HT-29 (cell line): ENCODE measurements at places on chromosomes 2 and 18. TPM values are rescaled to one million over a fixed set of nuclear protein-coding genes. Genes with fewer than 3 reads are reported as not detected.
A peak's percentile ranks its signal among the peaks of the same experiment; 100 is the strongest.

- DNase-seq: peak; percentile 71
Measured at GRCh38 chr2:174344716-174345461, 10.1 kb downstream of the SP9 start.

OBSL1 gene
- 0.86 and 1.3 TPM in 2 replicates for total RNA-seq

DNA sequence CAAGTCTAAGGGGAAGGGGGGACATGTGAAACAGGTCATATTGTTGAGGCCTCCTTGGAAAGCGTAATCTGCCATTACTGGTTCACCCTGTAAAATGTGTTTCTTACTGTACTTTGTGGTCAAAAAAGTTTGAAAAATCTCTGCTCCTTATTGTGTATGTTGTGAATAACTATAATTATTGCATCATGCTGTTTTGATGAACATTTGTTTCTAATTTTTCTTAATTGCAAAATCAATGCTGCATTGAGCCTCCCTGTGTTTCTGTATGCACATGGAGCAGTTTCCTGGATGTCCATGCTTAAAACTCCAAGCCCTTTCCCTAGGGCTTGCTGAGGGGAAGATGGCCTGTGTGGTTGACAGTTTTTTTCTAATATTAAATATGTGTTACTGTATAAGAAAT, 158.6 kb downstream of the RNF144A start:
- DNase-seq: no peak

SCN9A gene
- total RNA-seq: 0.38 and 0.52 TPM in 2 replicates

DNA sequence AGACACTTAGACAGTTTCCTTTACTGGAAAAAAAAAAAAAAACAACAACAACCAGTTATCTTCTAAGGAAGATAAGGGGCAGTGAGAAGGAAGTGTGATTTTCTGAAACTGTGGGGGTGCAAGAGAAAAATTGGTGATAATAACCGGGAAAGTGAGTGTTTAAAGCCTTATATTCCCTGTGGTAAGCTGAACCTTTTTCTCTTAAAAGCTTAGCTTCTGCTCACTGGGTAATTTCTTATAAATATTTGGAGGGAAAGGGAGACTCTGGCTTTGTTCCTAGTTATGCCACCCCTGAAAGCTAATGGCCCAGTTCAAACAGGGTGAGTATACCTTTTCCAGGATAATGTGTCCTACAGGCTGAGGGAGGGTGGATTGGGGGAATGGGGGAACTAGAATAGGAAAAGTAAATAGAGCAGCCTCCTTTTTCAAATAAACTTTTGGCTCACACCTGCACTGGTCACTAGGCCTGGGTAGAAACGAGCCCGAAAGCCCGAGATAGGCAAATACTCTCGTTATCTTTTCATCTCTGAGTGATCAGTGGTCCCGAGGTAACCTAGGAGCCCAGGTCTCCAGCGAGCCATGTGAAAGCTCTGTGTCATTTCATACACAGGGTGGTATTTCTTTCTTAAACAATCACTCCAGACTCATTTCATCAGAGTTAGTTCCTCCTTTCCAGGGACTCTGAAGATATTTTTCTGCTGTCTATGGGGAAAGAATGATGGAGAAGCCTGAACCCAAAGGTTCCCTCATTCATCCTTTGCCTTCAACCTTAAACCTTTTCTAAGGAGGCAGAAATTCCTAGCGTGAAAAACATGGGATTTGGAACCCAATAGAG, 15.5 kb upstream of the SRBD1 start:
- DNase-seq: no peak

GRCh38 chr2:114281188-114281587, 161.3 kb upstream of the DPP10 start:
- DNase-seq: no peak

GRCh38 chr2:96247009-96247408, 18.8 kb downstream of the TMEM127 start:
- DNase-seq: no peak

DNA sequence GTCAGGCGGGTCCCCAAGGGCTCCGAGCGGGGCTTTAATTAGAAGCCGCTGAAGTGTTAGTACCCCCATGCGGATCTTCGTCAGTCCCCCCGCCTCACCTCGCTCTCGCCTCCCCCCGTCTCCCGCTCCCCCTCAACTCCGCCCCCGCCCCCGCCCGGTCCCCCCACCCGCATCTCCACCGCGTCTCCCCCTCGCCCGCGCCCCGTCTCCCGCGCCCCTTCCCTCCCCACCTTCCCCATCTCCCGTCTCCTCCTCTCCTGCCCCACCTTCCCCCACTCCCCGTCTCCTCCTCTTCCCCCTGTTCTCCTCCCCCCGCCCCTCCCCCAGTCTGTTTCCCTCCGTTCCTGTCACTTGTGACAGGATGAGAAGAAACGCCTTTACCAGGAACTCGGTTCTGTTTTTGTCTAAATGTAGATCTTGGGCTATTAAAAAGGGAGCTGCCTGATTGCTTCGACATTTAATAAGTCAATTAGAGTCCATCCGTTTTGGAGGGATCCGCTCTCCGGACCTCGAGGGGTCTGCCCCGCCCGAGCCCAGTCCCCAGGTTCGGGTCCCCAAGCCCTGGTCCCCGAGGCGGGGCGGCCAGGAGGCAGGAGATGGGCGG, 969 bp upstream of the ALKAL2 start:
- DNase-seq: no peak

GRCh38 chr2:216690853-216691741, 4.3 kb downstream of the IGFBP5 start:
- peak; percentile 48 for DNase-seq

- DNase-seq: no peak
Measured at GRCh38 chr2:109238580-109238979, 109.6 kb downstream of the SH3RF3 start.

DNA sequence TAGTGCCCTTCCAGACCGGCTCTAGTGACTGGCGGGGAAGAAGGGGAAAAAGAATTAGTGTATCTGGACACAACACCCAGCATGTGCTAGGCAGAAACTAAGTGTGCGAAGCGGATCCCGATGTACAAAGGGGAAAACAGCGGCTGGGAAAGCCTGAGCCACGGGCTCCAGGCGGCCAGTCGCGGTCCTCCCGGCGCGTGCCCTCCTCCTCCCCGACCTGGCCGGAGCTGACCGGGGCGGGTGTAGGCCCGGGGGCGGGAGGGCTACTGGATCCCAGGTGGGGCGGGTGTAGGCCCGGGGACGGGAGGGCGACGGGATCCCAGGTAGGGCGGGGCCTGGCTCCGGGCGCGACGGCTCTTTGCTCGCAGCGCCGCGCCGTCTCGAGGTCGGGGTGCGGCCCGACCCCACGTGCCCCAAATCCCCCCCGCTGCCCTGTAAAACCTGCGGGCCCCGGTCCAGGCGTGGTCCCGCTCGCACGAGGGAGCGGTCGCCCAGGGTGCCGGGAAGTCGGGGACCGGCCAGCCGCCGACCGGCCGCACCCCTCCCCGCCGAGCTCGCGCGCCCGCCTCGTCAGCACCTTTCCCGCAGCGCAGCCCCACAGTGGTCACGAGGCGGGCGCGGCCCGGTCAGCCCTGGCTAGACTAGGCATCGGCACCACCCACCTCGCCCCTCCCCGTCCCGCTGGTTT, 48.8 kb downstream of the C2orf42 start:
- DNase-seq: peak; percentile 75

- no peak for DNase-seq
Measured at GRCh38 chr2:181169503-181169902, 189.1 kb downstream of the UBE2E3 start.

DNA sequence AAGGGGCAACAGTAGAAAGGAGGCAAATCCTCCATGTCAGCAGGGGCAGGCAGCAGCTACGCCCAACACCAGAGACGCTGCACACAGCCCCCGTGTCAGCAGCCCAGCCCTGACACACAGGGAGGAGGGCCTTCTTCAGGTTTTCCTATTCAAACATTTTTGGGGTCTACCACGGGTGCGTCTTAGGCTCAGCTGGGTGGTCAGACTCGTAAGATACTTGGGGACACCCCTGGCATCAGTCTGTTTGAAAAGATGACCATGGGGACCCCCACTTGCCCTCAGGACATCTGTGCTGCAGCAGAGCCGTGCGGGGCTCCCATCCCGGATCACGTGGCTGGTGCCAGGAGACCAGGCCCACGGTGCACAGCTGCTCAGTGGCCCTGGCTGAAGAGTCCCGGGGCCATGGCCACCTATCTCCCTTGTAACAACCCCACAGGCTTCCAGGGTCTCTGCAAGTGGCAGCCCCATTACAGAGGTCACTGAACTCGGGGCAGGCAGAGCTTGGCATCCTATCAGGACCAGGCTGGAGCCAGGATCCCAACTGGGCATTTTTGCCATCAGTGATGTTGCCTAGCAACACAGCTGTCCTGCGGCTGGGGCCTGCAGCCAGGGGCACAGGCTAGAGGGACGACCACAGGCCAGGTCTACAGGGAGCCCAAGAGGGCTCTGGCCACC, 82.5 kb downstream of the EDAR start:
- no peak for DNase-seq

- DNase-seq: no peak
Measured at GRCh38 chr2:61937886-61938285, 32.4 kb downstream of the COMMD1 start.

DNA sequence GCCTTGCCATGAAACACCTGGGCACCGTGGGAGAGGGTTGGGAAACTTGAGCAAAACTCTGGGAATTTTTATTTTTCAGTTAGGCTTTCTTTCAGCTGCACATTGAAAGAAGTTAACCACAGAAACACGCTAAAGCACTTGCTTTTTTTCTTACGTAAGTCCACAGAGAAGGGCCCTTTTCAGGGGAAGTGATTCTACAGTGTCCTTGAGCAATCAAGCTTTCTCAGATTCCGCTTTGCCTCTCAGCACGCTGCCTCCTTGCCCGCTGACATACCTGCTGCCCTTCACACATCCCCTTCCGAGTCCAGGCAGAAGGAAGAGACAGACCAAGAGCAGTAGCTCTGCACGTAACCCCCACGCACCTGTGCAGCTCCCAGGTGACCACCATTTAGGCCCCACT, 135.5 kb upstream of the MYT1L start:
- DNase-seq: no peak

DNA sequence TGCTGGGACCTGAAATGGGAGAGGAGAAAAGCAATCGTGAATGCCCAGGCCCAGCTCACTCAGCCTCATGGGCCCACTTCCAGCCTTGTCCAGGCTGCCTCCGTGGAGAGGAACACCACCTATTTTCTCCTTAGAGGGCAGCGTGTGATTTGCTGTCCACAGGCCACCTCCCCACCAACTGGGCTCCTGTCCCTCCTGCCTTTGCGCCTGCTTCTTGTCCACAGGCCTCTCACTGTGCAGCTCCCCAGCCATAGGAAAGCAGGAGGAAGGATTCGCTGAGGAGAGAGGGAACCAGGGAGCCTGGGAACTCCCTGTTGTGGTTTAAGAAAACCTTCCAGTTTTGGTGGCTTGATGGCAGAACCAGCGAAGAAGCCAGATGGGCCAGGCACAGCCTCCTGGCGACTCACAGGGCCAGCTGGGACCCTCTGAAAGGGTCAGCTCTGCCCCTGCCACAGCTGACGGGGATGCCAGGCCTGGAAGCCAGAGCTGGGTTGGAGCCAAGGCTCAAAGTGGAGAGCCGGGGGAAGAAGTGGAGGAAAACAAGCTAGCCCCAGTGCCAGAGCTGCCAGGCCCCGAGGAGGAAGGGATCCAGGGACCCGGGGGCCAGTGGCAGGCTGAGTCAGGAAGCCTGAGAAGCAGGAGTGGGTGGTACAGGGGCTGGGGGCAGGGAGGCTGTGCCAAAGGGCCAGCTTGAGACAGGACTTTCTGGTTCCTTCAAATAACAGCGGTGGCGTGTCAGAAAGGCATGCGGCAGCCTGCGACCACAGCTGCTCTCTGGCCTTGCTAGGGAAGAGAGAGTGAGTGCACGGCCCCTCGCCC, 9.9 kb downstream of the TMBIM1 start:
- DNase-seq: peak; percentile 95

ABHD1 gene
- total RNA-seq: not detected in 2 replicates

DNA sequence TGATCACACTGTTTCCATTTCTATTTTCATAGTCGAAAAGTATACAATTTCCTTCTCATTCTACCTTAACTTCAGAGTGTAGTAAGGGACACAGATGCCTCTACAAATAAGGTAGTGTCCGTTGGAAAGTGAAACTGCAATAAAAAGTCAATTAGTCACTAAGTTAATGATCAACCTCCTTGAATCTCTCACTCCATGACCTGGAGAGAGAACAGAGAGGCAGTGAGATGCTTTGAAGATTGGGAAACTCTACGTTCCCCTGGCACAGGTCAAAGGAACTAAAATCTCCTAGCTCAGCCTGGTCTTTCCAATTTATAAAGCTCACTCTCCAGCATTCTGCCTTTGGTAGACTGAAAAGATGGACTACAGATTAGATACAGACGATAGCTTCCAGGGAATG, 153.8 kb upstream of the ACAA2 start:
- DNase-seq: peak; percentile 87

AGAP1 gene
- total RNA-seq: 31.1 and 44.8 TPM in 2 replicates

XDH gene
- total RNA-seq: 0.28 and 0.81 TPM in 2 replicates

VWA3B gene
- total RNA-seq: not detected in 2 replicates

PROKR1 gene
- total RNA-seq: not detected in 2 replicates

TCF4 gene
- 0.18 and 0.58 TPM in 2 replicates for total RNA-seq

DNA sequence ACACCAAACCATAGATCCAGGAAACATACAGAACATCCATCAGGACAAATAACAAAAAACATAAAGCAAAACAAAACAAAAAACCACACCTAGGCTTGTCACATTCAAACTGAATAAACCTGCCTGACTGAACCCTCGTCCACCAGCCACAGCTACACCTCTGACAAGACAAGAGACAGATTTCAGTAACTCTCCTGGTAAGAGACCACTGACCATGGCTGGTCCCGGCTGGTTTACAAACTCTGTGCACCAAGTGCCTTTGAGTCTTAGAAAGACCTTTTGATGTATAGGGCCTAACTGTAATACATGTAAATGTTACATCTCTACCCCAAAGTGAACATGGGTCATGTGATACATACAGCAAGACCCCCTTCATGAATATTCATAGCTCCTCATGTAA, 4.8 kb upstream of the SLC66A2 start:
- no peak for DNase-seq

- no peak for DNase-seq
Measured at GRCh38 chr18:34704074-34704473, 6.0 kb upstream of the DTNA start.

- no peak for DNase-seq
Measured at GRCh38 chr2:201904538-201905420, 98.4 kb downstream of the CDK15 start.

DCDC2C gene
- total RNA-seq: not detected in 2 replicates

C2orf78 gene
- not detected in 2 replicates for total RNA-seq

GRCh38 chr2:216033403-216033802, 20.1 kb upstream of the MREG start:
- DNase-seq: no peak

- no peak for DNase-seq
Measured at GRCh38 chr2:29811378-29811777, 110.0 kb downstream of the ALK start.

FSHR gene
- total RNA-seq: not detected in 2 replicates

SERPINB11 gene
- not detected in 2 replicates for total RNA-seq

- no peak for DNase-seq
Measured at GRCh38 chr2:214226061-214226460, 184.8 kb upstream of the VWC2L start.

DNA sequence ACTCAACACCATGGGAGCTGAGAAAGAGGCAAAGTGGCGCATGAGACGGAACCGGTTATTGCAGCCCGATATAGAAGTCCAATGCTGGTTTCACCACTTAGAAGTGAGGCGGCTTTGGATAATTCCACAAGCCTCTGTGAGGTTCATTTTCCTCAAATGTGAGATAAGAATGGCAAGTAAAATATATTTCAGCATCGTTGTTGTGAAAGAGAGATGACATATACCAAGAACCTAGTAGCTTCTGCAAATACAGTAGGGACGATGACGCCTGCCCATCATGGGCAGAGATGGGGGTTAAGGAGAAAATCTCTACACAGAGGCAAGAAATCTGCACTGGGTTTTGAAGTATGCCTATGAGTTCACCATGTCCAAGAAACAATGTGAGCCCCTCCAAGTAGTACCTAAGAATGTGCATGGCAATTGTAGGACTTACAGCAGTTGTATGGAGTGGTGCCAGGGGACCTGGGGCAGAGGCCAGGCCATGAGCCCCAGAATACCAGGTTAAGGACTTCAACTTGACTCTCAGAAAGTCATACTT, 352.0 kb downstream of the RNF144A start:
- DNase-seq: no peak

BUB1 gene
- 36.9 and 37.5 TPM in 2 replicates for total RNA-seq
